ENCODE measurements at places on chromosomes 12 and 14. TPM values are rescaled to one million over a fixed set of nuclear protein-coding genes. Genes with fewer than 3 reads are reported as not detected.

The PPP1R36 gene
- 0.41 TPM for total RNA-seq

The POTEG gene
- not detected for total RNA-seq

The CHMP4A gene
- total RNA-seq: 21.8 TPM

The TSHR gene
- 0.29 TPM for total RNA-seq

The C3AR1 gene
- total RNA-seq: 5.8 TPM

The PRIMA1 gene
- 0.41 TPM for total RNA-seq

The DCN gene
- total RNA-seq: 388 TPM

The SIRT4 gene
- 6.3 TPM for total RNA-seq

The TMEM233 gene
- 1.8 TPM for total RNA-seq

The COCH gene
- total RNA-seq: 2.3 TPM

The CFAP251 gene
- total RNA-seq: 11.2 TPM

The SRRM4 gene
- total RNA-seq: 0.06 TPM

The TMEM229B gene
- total RNA-seq: 2.5 TPM

The LBHD2 gene
- total RNA-seq: not detected

The C12orf54 gene
- not detected for total RNA-seq

The LMNTD1 gene
- not detected for total RNA-seq

The ZC3H10 gene
- 4.9 TPM for total RNA-seq

The FITM1 gene
- 39.1 TPM for total RNA-seq

The EML5 gene
- total RNA-seq: 6.5 TPM

The AGAP2 gene
- total RNA-seq: 2.9 TPM

The WNT5B gene
- total RNA-seq: 15.3 TPM

The TAS2R42 gene
- total RNA-seq: not detected

The SYNE2 gene
- total RNA-seq: 277 TPM

The AMIGO2 gene
- total RNA-seq: 18.5 TPM

The C2CD5 gene
- total RNA-seq: 79.1 TPM

The SCN8A gene
- 3.7 TPM for total RNA-seq
